ENCODE measurements at places on chromosomes 7 and 10. TPM values are rescaled to one million over a fixed set of nuclear protein-coding genes. Genes with fewer than 3 reads are reported as not detected.

The APBB1IP gene
- total RNA-seq: 3.8 TPM

The GBX1 gene
- total RNA-seq: 0.64 TPM

The GDI2 gene
- 212 TPM for total RNA-seq

The WEE2 gene
- total RNA-seq: 0.23 TPM

The PHKG1 gene
- total RNA-seq: 29.3 TPM

The OLAH gene
- 0.23 TPM for total RNA-seq

The NEUROD6 gene
- not detected for total RNA-seq

The ZNF117 gene
- 18.5 TPM for total RNA-seq

The NMT2 gene
- 21.4 TPM for total RNA-seq

The TRPV6 gene
- 5.2 TPM for total RNA-seq

The RBM33 gene
- 58.4 TPM for total RNA-seq

The CPA4 gene
- total RNA-seq: 0.41 TPM

The CELF2 gene
- total RNA-seq: 25.7 TPM

Data from metanephros (tissue), 2 donors.